ENCODE measurements at places on chromosomes 4 and X.

- H3K4me1 ChIP-seq, result no peaks in the 10 kb centered on the region
- H3K4me3 ChIP-seq, result no peak overlapping the region
- H3K27me3 ChIP-seq, result no peaks in the 10 kb centered on the region
- DNase-seq, result no peak
- H3K27ac ChIP-seq, result no peak overlapping the region
Observed at GRCh38 chrX:46695491-46695890, 63.4 kb downstream of the SLC9A7 start.

DNA sequence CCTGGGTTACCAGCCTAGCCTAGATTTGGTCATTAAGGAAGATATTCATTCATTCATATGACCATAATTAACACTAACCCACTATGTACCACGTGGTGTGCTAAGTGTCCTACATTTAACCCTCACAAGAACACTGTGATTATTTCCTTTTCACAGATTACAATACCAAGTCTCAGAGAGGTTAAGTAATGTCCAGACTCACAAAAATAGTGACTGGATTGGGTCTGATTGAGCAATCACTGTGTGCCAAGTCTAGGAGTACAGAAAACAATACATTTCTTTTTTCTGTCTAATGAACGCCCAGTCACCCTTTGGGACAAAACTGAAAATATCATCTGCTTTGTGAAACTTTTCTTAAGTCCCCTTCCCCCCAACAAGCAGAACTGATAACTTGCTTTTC is 7.6 kb upstream of the DLG3 start:
- no peak overlapping the region for H3K27ac ChIP-seq
- H3K4me1 ChIP-seq, result no peaks in the 10 kb centered on the region
- H3K36me3 ChIP-seq, result no peaks in the 10 kb centered on the region
- H3K27me3 ChIP-seq, result no peaks in the 10 kb centered on the region

GRCh38 chr4:6992728-6993677 is 50.2 kb upstream of the TADA2B start:
- DNase-seq, result peak; percentile 59
- peaks cover 3% of the 10 kb centered on the region for H3K36me3 ChIP-seq
- no peak overlapping the region for H3K27ac ChIP-seq
- H3K27me3 ChIP-seq, result no peaks in the 10 kb centered on the region
- no peak overlapping the region for H3K4me3 ChIP-seq

DNA sequence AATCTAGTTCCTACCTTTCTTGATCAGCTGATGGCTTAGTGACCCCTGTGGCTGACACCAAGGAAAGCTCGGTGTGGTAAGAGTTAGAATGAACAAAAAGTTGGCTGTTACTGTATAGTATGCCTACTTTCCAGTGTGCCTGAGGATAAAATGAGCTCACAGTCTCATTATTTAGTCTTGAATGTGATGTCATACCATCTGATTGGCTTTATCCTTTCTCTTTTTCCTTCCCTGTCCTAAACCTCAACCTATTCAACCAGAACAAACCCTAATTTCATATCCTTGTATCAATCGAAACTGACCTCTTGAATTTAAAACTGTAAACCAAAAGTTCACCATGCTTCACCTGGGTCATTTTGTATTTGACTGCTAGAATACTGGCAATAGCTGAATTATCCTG is 156.4 kb downstream of the PPARGC1A start:
- H3K27me3 ChIP-seq, result no peaks in the 10 kb centered on the region
- no peak overlapping the region for H3K27ac ChIP-seq
- no peaks in the 10 kb centered on the region for H3K36me3 ChIP-seq
- peaks cover 2% of the 10 kb centered on the region for H3K4me1 ChIP-seq
- no peak for DNase-seq
- no peak overlapping the region for H3K4me3 ChIP-seq

- H3K4me1 ChIP-seq, result no peaks in the 10 kb centered on the region
- peaks cover 1% of the 10 kb centered on the region for H3K36me3 ChIP-seq
- DNase-seq, result no peak
- no peak overlapping the region for H3K4me3 ChIP-seq
- no peaks in the 10 kb centered on the region for H3K27me3 ChIP-seq
Observed at GRCh38 chr4:142191901-142192300, 555.5 kb downstream of the IL15 start.

DNA sequence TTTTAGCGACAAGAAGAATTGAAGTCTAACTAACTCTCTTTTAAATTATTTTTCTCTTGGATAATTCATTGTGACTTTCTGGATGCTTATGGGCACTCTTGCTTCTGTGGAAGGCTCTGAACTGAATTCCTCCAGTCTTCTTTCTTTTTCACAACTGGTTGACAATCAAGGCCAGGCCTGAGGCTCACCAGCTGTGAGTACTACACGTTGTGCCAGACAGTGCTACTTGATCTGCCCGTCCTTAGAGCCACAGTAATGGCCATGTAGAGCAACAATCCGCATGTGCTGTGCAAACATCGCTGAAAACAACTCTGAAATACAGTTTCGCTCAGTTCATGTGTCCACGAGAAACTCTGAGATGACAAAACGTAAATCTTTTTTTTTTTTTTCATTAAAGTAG is 1336.3 kb upstream of the AGA start:
- no peaks in the 10 kb centered on the region for H3K27me3 ChIP-seq
- DNase-seq, result no peak
- no peaks in the 10 kb centered on the region for H3K36me3 ChIP-seq
- H3K4me3 ChIP-seq, result no peak overlapping the region
- H3K27ac ChIP-seq, result no peak overlapping the region
- H3K4me1 ChIP-seq, result no peaks in the 10 kb centered on the region

- H3K27ac ChIP-seq, result no peak overlapping the region
- H3K27me3 ChIP-seq, result no peaks in the 10 kb centered on the region
- H3K4me1 ChIP-seq, result no peaks in the 10 kb centered on the region
- peak; percentile 25 for DNase-seq
- H3K36me3 ChIP-seq, result peaks cover 1% of the 10 kb centered on the region
- H3K4me3 ChIP-seq, result no peak overlapping the region
Observed at GRCh38 chr4:56448301-56448700, 12.2 kb downstream of the PAICS start.

- DNase-seq, result no peak
- H3K27me3 ChIP-seq, result no peaks in the 10 kb centered on the region
- H3K4me3 ChIP-seq, result no peak overlapping the region
- no peaks in the 10 kb centered on the region for H3K4me1 ChIP-seq
- no peak overlapping the region for H3K27ac ChIP-seq
Observed at GRCh38 chrX:45497290-45497689, 296.6 kb upstream of the DIPK2B start.

DNA sequence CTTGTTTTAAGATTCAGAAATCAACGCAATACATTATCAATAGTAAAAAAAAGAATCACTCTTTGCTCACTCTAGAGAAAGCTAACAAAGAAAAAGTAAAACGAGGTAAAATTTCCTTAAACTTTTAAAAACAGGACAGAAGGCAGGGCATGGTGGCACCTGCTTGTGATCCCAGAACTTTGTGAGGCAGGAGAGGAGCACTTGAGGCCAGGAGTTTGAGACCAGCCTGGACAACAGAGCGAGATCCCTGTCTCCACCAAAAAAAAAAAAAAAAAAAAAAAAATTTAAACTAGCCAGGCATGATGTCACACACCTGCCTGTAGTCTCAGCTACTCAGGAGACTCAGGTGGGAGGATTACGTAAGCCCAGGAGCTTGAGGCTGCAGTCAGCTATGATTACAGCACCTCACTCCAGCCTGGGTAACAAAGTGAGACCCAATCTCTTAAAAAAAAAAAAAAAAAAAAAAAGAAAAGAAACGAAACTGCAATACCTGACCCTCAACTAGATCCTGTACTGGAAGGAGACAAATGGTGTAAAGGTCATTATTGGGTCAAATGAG is 3.5 kb downstream of the CCNI start:
- peaks cover 1% of the 10 kb centered on the region for H3K36me3 ChIP-seq
- DNase-seq, result no peak
- H3K27ac ChIP-seq, result no peak overlapping the region

- DNase-seq, result no peak
- no peaks in the 10 kb centered on the region for H3K27me3 ChIP-seq
- no peak overlapping the region for H3K27ac ChIP-seq
- H3K4me3 ChIP-seq, result no peak overlapping the region
- no peaks in the 10 kb centered on the region for H3K4me1 ChIP-seq
Observed at GRCh38 chr4:80486603-80487002, 151.1 kb downstream of the CFAP299 start.

DNA sequence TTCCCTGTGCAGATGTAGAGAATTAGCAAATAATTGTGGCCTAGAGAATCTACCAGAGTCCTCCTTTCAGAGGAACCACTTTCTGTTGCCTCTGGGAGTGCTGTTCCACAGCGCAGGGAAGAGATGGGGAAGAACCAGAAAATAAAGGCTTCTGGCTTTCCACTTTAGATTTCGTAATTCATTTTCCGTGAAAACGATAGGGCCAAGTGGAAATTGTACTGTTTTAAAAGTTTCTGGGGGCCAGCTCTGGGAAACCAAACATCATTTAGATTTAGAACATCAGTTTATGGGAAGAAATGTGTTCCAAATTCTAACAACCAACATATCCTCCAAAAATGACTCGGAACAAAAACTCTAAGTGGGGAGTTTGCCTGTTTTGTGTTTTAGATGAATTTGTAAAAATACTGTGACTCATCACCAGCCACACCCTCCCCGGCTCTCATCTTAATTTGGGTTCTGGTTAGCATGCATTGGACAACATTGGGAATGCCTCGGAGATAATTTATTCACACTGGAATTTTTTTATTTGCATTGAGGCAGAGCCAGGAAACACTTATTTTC is 65.2 kb upstream of the LNX1 start:
- no peaks in the 10 kb centered on the region for H3K36me3 ChIP-seq
- no peaks in the 10 kb centered on the region for H3K27me3 ChIP-seq
- no peak overlapping the region for H3K27ac ChIP-seq
- H3K4me3 ChIP-seq, result no peak overlapping the region
- H3K4me1 ChIP-seq, result no peaks in the 10 kb centered on the region

GRCh38 chr4:37881811-37882210 is 9.1 kb upstream of the TBC1D1 start:
- H3K27ac ChIP-seq, result no peak overlapping the region
- no peaks in the 10 kb centered on the region for H3K27me3 ChIP-seq
- no peak for DNase-seq
- H3K36me3 ChIP-seq, result no peaks in the 10 kb centered on the region

All from fibroblast of lung (primary cell).